ENCODE measurements at places on chromosomes 13 and 19. TPM values are rescaled to one million over a fixed set of nuclear protein-coding genes. Genes with fewer than 3 reads are reported as not detected.

GRCh38 chr19:13978351-13979243 is 26.3 kb downstream of the DCAF15 start:
- peak; percentile 99 for DNase-seq

- DNase-seq = no peak
Observed at GRCh38 chr13:77415253-77416071, 88.6 kb upstream of the MYCBP2 start.

DNA sequence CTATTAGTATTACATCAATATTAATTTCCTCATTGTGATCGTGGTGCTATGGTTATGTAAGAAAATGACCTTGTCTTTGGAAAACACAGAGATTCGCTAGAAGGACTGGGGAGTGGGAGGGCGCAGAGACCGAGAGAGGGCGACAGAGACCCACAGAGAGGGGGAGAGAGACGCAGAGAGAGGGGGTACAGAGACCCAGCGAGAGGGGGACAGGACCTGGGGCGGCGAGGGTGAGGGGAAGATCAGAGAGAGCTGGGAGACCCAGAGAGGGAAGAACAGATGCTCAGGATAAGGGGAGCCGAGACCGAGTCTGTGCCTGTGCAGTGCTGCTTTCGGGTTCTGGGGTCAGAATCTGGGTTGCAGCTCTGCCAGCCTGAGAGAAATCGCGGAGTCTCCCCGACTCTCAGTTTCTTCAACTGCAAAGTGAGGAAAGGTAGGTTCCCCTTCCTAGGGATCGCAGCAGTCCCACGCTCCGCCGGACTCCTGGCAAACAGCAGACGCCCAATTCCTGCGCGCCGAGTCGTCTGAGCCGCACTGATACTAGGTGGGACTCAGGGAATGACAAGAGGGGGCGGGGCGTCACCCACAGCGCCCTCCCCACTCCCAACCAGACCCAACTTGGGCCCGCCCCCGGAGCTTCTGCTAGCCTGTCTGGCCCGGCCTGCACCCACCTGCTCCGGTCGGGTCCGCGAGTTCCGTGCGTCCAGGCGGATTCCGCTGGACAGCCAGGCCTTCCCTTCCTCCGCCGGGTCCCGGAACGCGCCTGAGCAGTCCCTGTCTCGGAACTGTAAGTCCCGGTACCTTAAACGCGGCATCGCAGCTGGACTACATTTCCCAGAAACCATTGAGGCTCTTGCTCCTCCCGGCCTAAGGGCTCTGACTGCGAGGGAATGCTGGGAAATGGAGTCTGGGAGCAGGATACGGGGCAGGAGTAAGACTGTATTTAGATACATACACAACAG is 15.3 kb downstream of the IZUMO2 start:
- peak; percentile 86 for DNase-seq

GRCh38 chr19:58002384-58003173 is at the start of gene ZNF606:
Gene ZNF606, minus strand, starts transcription at chr19:58002820. Its CDS starts 1,501 bp downstream, at chr19:58001319.
- peak; percentile 86 for DNase-seq

GRCh38 chr19:33316541-33317264 is 14.4 kb upstream of the CEBPA start:
- DNase-seq = no peak

GRCh38 chr13:50889317-50889716 is 20.3 kb upstream of the RNASEH2B start:
- no peak for DNase-seq

DNA sequence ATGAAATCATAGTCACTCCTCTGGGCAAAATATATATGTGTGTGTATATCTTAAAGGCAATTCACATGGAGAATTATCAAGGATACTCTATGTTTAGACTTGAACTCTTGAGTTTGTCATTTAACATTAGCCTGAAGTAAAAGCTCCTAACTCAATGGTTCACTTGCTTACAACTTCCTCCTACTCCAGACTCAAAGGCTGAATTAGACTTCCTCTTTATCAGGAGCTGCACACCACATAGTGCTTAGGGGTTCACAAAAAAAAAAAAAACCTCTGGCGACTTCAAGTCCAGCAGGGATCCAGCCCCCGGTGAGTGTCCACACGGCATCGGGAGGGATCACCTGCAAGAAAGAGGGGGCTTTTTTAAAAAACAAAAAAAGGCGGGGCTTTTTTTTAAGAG is 68.2 kb upstream of the LSM14A start:
- DNase-seq = no peak

- DNase-seq = no peak
Observed at GRCh38 chr13:43846496-43847158, 32.9 kb downstream of the CCDC122 start.

DNA sequence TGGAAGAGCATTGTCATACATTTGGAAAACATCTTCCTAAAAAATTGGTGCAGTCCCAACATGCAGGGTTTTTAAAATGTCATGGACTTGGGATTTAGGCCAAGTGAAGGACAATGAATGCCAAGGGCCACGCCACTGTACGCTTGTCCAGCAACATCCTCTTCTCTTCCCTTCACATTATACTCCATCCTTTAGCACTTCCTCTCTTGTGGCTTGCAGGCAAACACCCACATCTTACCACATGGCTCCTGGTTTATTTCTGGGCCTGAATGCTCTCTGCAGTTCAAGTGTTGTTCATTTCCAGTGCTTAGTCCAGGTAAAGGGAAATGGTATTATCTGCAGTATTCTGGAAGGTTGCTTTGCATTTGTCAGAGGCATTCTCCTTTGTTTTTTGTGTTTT is 45.0 kb downstream of the CBY2 start:
- no peak for DNase-seq

DNA sequence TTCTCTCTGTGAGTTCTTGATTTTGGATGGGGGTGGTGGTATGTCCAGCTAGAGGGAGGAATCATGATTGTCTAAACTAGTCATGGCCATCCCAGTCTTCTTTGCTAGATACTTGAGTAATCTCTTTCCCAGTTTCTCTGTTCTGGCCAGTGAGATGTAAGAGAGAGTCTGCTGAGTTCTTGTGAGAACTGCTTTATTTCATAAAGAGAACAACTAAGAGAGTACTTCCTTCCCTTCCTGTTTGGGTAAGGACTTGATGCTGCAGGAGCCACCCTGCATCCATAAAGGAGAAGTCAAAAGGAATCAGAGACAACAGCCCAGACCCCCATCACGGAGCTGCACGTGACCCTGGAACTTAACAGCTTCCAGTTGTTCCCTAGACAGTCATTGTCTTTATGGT is 3.0 kb upstream of the RASL11A start:
- DNase-seq = no peak

DNA sequence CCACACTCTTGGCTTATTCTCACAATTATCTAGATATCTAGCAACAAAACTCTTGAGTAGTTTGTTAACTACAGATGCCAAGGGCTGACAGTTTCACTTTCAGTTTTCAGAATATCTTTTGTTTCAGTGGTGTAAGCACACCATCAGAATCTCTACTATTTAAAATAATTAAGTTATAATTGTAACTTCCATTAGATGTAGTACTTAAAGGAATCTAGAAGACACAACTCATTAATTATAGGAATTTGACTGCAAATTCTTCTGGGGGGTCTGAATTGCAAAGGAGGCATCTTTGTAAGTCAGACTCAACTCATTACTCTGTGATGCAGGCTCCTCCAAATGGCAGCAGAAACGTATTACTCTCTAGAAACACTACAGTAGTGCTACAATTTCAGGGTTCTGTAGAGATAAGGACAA is 44.9 kb upstream of the USPL1 start:
- no peak for DNase-seq

GRCh38 chr19:34288381-34288780 is 34.0 kb downstream of the GARRE1 start:
- no peak for DNase-seq

GRCh38 chr13:105948143-105948542 is 587.3 kb downstream of the EFNB2 start:
- no peak for DNase-seq

DNA sequence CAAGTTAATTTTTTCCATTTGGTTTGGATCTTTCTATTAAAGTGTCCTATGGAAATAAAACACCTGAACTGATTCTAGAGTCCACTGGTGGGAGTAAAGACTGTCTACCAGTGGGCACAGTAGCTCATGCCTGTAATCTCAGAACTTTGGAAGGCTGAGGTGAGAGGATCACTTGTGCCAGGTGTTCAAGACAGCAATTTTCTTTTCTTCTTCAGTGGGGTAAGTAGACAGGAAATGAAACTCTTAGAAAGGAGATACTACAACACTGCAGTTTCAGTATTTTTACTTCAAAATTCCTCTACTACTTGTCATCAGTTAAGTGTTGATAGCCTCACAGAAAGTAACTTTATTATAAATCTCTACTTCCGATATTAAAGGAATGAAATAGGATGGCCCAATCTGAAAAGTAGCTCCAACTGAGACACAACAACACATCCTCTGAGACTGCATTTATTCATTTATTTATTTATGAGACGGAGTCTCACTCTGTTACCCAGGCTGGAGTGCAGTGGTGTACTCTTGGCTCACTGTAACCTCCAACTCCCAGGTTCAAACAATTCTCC is 26.3 kb downstream of the DNMT1 start:
- DNase-seq = no peak

- DNase-seq = no peak
Observed at GRCh38 chr19:42985588-42985987, 40.7 kb downstream of the PSG11 start.

DNA sequence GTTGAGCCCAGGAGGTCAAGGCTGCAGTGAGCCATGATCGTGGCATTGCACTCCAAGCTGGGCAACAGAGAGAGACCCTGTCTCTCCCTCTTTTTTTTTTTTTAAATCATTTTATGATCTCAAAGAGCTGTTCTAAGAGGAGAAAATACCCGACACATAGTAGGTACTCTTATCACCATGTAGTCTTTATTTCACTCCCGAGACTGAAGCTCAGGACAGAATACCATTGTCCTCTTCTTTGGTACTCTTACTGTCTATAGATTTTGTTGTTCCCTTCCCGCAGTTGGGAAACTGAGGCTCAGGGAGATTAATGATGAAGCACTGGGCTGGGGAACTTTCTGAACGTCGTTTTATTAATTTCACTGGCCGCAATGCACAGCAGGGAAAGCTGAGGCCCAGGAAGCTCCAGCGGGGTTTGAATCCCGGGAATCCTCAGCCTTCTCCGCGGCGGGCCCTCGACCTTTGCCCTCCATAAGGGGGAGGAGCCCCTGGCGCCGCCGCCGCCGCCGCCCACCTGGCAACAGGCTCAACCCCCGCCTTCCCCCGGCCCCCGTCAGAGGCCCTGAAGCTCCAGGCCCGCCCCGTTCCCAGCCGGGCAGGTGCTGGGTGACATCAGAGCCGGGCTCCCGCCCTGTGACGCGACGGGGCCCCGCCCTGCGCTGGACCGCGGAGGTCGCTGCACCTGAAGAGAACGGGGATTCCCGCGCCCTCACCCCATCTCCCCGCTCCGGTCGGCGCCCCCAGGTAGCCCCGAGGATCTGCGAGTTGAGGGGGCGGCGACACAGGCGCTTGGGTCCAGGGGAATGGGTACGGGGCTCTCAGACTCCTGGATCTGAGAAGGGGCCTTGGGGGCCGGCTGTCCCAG is 1.6 kb downstream of the MYH14 start:
- DNase-seq = peak; percentile 96

DNA sequence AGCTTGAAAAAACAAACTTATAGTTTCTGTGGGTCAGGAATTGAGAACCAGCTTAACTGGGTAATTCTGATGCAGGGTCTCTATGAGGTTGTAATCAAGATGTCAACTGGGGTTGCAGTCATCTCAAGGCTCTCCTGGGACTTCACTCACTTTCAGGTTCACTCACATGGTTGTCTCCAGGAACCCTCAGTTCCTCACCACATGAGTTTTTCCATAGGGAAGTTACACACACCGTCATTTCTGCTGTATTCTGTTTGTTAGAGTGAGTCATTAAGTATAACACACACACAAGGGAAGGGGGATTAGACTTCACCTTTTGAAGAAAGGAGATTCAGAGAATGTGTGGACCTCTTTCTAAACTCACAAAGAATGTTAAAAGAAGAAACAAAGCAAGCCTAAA is 34.9 kb upstream of the MLNR start:
- no peak for DNase-seq

DNA sequence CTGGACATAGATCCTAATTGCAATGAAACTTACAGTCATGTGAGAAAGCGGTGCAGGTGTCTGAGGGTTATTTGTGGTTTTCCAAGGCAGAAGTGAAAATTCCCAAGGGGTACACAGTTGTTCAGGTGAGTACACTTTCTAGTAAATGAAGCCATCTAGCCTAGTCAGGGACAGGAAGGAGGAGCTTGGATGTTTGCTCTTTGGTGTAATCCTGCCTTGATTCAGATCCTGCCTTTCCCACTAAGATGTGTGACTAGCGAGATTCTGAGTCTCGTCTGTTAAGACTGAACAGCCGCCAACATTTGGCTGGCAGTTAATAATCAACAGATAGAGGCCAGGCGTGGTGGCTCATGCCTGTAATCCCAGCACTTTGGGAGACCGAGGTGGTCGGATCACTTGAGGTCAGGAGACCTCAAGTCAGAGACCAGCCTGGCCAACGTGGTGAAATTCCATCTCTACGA is 2.5 kb downstream of the RPS9 start:
- no peak for DNase-seq

DNA sequence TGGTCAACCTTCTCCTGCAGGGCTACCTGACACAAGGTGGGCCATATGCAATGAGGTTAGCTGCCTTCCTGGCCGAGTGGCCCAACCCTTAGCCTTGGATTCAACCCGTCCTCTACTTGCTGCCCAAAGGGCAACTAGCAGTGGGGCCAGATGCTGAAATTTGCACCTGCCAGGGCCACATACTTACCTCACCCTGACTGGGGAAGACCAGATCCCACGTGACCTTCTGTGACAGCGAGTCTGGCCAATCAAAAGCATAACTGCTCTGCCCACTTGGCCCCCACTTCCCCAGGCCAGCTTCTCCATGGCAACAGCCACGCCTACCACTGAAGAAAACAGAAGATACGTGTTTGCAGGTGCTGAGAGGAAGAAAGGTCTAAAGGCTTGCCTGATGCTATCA is 10.9 kb downstream of the PEG3 start:
- no peak for DNase-seq

- DNase-seq = no peak
Observed at GRCh38 chr19:8141726-8142512, 7.5 kb downstream of the FBN3 start.

- peak; percentile 68 for DNase-seq
Observed at GRCh38 chr13:29472332-29472961, 123.0 kb downstream of the SLC7A1 start.

GRCh38 chr19:16068696-16069259 is 7.5 kb upstream of the TPM4 start:
- no peak for DNase-seq

- DNase-seq = no peak
Observed at GRCh38 chr19:51724543-51724942, 752 bp upstream of the HAS1 start.

DNA sequence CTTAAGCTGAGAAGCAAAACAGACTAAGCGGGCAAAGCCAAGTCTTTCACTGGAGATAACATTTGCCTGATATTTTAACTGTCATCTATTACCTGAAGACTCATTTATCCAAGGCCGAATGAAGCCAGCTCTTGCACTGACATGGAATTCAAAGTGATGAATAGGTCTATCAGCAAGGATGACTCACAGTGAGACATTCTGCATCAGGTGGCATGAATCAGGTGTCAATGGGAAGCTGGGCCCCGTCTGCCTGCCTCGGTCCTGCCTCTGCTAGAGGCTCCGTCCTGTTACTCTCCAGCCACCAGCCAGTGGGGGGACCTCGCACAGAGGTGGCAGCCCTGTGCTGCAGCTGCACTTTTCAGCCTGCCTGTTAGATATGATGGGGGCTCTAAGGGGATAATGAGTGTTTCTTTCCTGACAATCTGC is 23.5 kb downstream of the STARD13 start:
- DNase-seq = peak; percentile 16

CEACAM1 gene
- 1.2 TPM for total RNA-seq

OR7A5 gene
- not detected for total RNA-seq

KIR2DL1 gene
- total RNA-seq = not detected

SYDE1 gene
- 19.6 TPM for total RNA-seq

C19orf38 gene
- total RNA-seq = not detected

TPP2 gene
- total RNA-seq = 57.5 TPM

CAMSAP3 gene
- total RNA-seq = 34.6 TPM

CFD gene
- 1.7 TPM for total RNA-seq

ATP4A gene
- 0.59 TPM for total RNA-seq

FREM2 gene
- total RNA-seq = 24.1 TPM

All from WTC11 (cell line).